PC-9 (cell line): ENCODE measurements at places on chromosomes 2 and 18. TPM values are rescaled to one million over a fixed set of nuclear protein-coding genes. Genes with fewer than 3 reads are reported as not detected.

- no peak for DNase-seq
These were observed 58.4 kb upstream of the EML4 start for GRCh38 chr2:42110641-42111322.

GALM gene
- 26.3 and 27.7 TPM in 2 replicates for total RNA-seq

HRH4 gene
- 0.18 TPM in 1 of 2 replicates, not detected in the other for total RNA-seq

DNA sequence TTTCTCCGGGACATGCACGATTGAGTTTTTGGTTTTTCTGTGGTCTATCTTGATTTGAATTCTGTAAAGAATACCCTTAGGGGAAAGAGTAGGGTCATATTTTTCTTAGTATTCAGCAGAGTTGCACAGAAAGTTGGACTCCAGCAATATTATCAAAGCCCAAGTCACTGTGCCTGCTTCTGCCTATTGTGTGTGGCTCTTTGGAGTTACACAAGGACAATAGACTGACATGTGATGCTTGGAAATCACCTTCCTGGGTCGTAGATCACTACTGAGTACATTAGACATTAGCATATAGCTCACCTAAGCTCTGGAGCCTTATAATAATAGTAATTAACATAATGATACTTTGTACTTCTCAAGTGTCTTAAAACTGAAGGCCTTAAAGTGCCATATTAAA lies 238.8 kb upstream of the FOSL2 start:
- DNase-seq, result no peak

DNA sequence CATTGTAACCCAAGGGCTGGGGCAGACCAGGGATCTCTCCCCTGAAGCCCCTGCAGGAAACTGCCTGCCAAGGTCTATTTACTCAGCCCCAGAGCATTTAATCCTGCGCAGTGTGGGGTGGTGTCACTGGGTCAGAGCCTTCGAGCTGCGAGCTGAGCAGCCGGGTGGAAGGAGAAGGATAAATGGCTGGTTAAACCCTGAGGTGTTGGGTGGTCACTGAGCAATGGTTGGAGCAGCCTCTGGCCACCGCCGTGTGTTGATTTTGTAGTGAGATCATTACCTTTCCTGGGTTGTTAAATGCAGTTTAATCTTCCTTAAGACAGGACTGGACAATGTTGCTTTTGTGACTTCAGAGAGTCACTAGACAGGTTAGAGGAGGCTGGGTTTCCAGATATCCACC lies 98.1 kb downstream of the SETBP1 start:
- no peak for DNase-seq

- DNase-seq, result no peak
These were observed 76.9 kb downstream of the CABLES1 start for GRCh38 chr18:23212161-23212560.

DNA sequence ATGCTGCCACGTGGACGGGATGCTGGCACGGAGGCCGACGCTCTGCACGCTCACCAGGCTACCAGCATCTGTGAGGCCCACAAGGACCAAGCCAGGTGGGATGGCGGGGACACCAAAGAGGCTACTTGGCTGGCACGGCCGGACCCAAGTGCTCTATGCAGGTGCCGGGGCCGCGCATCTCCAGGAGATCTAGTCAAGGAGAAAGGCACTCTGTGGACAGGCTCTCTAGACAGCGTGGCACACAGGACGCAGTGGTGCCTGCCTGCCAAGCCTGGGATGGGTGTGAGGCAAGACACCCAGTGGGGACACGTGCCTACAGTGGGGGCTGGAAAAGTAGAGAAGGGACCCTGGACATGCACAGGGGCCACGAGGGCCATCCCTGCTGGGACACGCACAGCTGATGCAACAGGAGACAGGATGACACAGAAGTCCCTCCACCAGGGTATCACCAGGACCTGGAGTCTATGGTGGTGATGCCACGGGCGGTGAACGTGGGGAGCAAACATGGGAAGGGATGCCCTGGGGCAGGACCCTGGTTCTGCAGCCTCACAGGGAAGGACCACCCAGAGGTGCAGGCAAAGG lies 28.5 kb downstream of the ZNF516 start:
- DNase-seq, result no peak

OXER1 gene
- total RNA-seq, result not detected in 2 replicates

GRCh38 chr2:218557941-218558340 lies 10.2 kb downstream of the USP37 start:
- DNase-seq, result no peak

C1QL2 gene
- not detected in 2 replicates for total RNA-seq

DNA sequence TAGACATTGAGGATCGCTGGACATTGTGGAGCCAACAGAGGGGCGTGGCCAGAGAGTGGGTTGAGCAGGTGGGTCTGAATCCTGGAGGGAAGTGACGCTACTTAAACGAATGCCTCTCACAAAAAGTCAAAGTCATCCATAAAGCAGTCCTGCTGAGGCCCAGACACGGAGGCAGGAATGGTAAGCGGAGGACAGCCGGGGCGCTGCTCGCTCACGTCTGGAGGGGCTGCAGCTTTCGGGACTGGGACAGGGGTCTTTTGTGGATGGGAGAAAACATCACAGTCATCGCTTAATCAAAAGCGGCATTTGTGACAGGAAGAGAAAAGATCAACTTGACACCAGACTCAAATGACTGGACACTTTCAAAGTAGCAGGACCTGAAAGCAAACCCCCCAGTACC lies 88.4 kb downstream of the PTGR3 start:
- DNase-seq, result no peak

DNA sequence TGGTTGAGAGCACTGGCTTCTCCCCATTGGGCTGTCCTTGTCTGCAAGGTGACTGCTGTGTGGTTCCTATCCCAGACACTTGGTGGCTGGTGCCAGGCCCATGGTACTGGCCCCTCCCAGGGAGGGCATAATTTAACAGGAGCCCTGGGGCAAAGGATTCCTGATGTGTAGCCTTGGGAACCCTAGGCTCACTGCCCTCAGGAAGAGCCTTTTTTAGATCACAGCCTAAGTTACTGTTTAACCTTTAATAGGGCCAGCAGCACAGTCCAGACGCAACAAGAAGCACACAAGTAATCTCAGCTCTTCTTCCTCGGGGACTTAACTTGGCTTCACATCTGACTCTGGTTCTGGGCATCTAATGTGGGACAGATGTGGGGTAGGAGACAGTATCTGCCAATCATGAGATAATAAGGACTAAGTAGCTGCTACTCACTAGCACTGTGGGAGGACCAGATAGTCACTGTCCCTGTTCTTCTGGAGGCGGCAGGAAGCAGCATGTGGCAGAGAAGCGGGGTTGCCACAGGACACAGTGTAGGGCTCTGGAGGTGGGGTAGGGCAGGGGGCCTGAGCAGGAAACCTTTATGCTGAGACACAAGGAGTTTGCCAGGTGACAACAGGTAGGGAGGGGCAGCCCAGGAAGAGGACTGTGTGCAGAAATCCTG lies 136.3 kb downstream of the TMEM17 start:
- DNase-seq, result no peak

ADAM23 gene
- total RNA-seq, result 8.9 and 12.0 TPM in 2 replicates

FBXO41 gene
- 16.4 and 25.8 TPM in 2 replicates for total RNA-seq

EPC2 gene
- total RNA-seq, result 15.8 and 29.8 TPM in 2 replicates

DNA sequence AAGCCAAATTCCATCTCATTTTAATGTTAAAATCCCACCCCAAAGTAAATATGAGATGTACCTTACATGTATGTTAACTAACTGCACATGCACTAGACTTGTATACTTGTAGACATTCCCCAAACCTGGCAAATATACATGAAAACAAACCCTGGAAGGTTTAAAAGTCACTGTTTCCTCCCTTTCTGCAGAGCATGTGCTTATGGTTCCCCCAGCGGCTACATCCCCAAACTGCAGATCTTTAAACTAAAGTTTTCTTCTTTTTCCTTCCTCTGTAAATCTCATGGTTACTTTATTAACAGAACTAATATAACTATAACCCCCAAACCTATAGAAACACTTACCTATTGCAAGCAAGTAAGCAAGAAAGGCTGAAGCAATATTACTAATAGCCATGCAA lies 731.5 kb downstream of the LRP1B start:
- DNase-seq, result no peak

DNA sequence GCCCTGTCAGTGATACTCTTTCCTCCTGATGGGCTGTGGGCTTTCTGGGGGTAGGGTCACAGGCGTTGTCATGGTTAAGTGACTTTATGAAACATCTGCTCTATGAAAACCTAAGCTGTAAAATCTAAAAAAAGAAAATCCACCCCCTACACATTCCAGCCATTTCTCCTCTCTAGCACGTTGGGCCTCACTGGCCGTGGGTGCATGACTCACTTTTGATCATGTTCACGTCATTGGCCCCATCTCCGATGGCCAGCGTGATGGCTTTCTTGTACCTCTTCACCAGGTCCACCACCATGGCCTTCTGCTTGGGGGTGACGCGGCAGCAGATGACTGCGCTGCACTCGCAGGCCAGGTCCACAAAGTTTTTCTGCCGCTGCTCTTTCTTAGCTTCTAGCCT lies 39.3 kb upstream of the NARS1 start:
- DNase-seq, result no peak

ANKRD62 gene
- total RNA-seq, result 0.20 TPM in 1 of 2 replicates, not detected in the other

GRCh38 chr2:26298638-26299393 lies 47.1 kb upstream of the SELENOI start:
- DNase-seq, result peak; percentile 34

DNA sequence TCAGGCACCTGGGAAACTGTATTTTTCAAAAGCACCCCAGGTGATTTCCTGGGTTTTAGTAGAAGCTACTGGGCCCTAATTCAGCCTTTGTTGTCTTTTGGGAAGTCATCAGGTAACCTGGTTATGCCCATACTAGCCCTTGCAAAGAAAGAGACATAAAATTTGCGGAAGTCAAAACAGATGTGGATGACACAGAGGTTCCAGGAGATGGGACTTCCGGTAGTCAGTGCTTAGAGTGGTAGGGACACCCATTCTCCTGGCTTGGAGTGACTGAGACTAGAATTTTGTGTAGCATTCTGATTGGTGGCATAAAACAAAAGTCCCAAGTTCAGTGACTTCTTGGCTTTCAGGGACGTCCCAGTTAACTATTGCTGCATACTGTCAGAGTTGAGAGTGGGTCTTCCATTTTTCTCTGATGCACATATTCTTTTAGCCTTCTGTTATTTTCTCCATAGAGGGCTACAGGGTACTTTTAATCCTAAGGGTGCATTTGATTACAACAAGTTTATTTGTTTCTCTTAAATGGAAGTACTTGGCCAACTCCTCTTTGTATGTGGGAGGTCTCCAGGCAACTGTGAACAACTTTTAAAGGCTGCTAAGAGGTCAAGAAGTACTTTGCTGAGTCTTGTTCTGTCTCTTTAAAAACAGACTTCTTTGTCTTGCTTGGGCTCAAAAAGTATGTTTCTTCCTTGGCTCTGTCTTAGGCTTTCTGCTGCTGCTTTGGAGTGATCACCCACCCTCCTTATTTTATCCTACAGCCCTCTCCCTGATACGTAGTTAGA lies 8.8 kb downstream of the NAB1 start:
- no peak for DNase-seq

GRCh38 chr2:141957827-141958450 lies 172.9 kb downstream of the LRP1B start:
- no peak for DNase-seq

GRCh38 chr2:23843051-23843976 lies 83.6 kb downstream of the ATAD2B start:
- DNase-seq, result no peak

DNA sequence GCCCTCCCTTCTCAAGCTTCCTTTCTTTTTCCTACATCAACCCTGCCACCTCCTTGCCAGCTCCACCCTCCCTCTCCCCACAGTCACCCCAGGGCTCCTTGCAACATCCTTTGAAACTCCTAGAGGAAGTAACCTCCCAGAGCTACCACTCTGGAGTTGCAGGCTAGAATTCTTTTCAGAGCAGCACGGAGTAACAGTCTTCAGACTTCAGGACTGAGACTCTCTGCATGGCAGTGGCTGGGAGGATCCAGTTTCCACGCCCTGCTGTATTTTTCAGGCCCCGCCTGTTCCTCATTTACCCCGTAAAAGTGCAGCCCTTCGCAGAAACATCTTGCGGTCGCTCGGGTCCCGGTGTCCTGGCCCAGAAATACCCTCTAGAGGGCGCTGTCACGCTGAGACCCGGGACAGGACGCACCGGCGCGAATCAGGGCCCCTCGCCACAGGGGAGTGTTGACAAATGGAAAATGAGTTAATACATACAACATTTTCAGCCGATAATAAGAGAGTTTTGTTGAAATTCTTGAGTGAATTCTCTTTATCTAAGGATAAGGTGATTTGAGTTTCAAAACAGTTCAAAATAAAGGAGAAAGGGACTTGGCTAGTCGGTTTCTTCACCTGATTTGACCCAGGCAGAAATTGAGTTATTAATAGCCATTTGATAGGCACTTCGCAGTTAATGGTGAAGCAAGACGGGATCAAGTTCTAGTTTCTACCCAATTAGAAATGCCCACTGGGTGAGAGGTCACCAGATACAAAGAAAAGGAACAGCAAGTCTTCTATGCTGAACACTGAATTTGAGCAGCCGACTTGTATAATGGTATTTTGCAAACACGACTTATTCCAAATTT lies 18.5 kb upstream of the NTSR2 start:
- peak; percentile 90 for DNase-seq

TTC31 gene
- total RNA-seq, result 20.1 and 21.8 TPM in 2 replicates

DNA sequence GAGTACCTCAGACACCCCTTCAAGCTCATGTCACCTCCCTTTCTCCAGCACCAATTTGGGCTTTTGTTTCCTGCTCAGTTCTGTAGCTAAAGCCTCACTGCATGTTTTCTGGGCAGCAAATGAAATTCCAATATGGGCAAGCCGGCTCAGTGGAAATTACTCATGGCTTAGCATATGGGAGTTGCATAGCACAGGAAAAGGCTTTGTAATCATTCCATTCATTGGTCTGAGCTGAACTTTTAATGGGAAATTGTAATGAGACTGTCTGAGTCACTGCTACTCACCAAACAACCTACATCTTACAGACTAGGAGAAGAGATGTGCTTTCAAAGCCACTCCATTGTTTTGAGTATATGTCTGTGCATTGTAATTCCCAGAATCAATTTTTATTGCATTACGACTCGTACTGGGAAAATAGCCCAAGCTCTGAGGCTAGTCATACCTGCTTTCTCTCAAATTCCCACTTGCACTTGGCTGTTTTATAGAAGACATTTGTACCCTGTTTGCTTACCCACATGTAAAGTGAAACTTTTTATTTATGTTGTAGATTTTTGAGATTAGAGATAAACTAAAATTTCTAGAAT lies 139.5 kb upstream of the LRATD1 start:
- peak; percentile 22 for DNase-seq

DNA sequence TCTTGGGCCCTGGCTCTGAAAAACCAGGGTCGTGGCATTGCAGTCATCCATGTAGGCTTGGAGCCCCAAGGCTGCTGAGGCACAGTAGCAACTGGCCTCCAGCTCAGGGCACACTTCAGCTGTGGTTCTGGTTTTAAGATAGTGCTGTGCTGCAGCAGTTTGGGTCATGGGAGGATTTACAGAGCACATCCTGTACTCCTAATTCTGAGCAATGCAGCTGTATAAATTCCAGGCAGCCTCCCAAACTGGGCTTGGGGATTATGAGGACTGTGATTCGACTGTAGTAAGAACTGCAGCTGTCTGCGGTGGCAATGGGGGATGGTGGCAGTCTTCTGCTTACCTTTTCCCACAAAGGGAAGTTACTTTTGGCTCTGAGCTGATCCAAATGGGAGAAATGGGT lies 536.3 kb upstream of the GCFC2 start:
- DNase-seq, result no peak

TWIST2 gene
- total RNA-seq, result 4.1 and 5.0 TPM in 2 replicates

- no peak for DNase-seq
These were observed 199.4 kb downstream of the LRRTM1 start for GRCh38 chr2:80105015-80105640.

CHRND gene
- not detected in 2 replicates for total RNA-seq

GRCh38 chr18:34976123-34976522 lies 65.1 kb upstream of the MAPRE2 start:
- no peak for DNase-seq

- no peak for DNase-seq
These were observed 479.2 kb downstream of the RIT2 start for GRCh38 chr18:42636309-42636708.

GRCh38 chr2:229096409-229097066 lies 174.5 kb downstream of the PID1 start:
- no peak for DNase-seq

GPR39 gene
- 14.1 and 20.9 TPM in 2 replicates for total RNA-seq
